ENCODE measurements at places on chromosomes 6 and 20. TPM values are rescaled to one million over a fixed set of nuclear protein-coding genes. Genes with fewer than 3 reads are reported as not detected.

GRCh38 chr6:119025793-119026192 lies 52.7 kb downstream of the FAM184A start:
- DNase-seq, result no peak

DNA sequence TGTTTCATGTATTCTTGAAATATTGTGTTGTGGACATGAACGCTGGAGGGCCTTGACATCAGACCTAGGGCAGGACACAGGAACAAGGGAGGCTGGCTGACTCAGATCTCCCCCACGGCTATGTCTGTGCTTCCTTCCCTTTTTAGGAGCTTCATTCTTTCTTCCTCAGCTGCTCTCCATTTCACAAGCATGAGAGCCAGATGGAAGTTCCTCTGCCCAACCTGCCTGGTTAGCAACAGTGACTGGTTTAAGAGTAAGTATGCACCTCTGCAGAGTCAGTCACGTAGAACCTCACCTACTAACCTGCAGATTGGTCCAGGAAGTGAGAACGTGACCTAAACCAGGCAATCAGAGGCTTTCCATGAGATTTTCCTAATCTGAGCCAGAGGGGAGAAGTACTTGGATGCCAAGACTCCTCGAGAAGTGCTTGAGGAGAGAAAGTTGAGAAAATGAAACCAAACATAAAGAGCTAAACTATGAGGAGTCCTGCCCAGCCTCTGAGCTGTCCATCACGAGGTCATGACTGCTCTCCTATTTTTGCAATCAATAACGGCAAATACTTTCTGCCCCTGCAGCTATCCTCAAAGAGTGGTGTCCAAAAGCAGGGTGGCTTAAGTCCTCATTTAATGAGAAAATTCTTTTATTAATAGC lies 465.2 kb upstream of the CITED2 start:
- no peak for DNase-seq

DNA sequence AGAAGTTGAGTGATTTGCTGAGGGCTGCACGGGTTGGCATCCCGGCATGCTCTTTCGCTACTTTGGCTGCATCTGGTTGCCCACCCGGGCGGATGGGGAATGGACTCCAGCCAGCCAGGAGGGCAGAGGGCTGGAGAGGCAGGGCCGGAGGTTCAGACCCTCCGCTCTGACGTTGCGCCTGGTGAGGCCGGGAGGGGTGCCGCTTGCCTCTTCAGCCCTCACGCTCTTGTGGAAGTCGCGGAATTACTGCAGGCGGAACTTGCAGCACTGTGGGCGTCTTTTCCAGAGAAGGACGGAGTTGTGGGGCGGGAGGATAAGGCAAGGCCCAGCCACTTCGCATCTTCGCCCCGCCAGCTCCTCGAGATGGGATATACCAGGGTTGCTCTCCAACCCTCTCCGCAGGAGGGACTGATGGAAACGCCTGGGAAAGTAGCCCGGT lies 656 bp downstream of the RTEL1 start:
- peak; percentile 77 for DNase-seq

GRCh38 chr6:7545316-7546019 lies 4.0 kb downstream of the DSP start:
- no peak for DNase-seq

- no peak for DNase-seq
These were observed 126.3 kb downstream of the UST start for GRCh38 chr6:148873154-148873553.

DNA sequence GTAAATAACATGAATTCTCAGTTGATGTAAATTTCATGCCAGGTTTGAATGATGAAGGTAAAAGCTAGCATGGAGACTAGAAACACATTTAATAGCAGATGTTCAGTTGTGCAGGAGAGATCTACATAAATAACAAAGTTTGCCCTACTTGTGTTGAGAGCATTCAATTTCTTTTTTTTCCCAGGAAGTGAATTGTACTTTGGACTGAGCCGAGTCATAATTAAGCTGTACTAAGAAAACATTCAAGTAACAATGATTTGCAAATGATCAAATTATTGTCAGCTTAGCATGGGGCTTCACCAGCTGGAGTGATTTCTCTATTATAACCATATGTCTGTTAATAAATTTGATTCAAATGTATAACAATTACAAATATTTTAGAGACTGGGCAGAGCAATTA lies 893.5 kb upstream of the MAP3K7 start:
- DNase-seq, result peak; percentile 11

HCK gene
- total RNA-seq, result 6.2 TPM

RIPOR3 gene
- 5.8 TPM for total RNA-seq
